ENCODE measurements at places on chromosomes 2 and 18.

- no peak for DNase-seq
Observed at GRCh38 chr18:45687621-45688020, 36.4 kb upstream of the SLC14A1 start.

DNA sequence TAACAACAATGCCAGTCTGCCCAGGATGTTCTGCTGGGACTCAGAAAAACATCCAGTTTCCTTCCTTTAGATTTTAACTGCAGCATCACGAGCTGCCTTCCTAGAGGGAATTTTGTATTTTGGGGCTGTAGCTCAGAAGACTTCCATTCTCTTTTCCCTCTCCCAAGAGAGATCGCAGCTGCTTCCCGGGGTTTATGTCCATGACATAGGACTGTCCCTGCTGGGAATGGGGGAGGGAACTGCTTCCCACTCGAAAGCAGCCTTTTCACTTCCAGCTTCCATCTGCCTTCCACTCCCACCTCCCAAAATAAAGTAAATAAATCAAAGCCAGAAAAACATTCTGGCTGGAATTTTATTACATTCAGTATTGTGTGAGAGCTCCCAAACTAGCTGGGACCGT lies 52.4 kb downstream of the LIMS1 start:
- no peak for DNase-seq

- no peak for DNase-seq
Observed at GRCh38 chr2:233259730-233260129, 8.3 kb downstream of the ATG16L1 start.

DNA sequence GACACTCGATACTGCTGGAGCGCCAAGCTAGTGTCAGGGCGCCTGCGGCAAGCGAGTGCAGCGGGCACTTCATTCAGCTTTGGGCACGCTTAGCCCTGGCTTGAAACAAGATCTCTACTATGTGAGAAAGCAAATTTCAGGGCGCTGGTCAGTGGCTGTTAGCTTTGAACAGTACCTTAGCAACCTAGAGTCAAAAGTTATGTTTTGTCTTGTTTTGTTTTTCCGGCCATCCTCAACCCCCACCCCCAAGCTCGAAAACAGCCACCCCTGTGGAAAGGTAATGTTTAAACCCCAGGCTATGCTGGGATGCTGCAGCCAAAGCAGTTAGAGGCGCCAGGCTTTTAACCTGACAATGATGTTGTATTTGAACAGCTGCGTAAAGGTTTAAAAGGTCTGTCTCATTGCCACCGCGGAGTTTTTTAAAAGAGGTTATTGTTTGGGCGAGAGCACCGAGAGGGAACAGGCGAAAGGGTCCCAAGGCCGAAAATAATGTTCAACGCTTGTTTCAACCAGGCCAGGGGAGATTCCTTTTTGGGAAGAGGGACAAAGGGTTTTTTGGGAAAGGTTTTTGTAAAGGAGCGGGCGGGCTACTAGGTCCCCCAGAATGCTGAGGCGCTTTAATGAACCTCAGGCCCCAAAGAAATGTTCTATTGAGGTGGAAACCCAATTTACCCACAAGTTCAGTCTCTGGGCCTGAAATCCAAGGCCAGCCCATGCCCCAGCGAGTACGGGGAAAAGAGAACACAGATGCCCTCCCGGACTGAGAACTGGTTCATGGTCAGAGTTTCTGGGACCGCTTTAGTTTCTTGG lies 2.3 kb upstream of the HOXD10 start:
- no peak for DNase-seq

- DNase-seq, result no peak
Observed at GRCh38 chr2:170265321-170265720, 87.4 kb downstream of the MYO3B start.

- no peak for DNase-seq
Observed at GRCh38 chr18:50193796-50194630, 934 bp downstream of the MYO5B start.

DNA sequence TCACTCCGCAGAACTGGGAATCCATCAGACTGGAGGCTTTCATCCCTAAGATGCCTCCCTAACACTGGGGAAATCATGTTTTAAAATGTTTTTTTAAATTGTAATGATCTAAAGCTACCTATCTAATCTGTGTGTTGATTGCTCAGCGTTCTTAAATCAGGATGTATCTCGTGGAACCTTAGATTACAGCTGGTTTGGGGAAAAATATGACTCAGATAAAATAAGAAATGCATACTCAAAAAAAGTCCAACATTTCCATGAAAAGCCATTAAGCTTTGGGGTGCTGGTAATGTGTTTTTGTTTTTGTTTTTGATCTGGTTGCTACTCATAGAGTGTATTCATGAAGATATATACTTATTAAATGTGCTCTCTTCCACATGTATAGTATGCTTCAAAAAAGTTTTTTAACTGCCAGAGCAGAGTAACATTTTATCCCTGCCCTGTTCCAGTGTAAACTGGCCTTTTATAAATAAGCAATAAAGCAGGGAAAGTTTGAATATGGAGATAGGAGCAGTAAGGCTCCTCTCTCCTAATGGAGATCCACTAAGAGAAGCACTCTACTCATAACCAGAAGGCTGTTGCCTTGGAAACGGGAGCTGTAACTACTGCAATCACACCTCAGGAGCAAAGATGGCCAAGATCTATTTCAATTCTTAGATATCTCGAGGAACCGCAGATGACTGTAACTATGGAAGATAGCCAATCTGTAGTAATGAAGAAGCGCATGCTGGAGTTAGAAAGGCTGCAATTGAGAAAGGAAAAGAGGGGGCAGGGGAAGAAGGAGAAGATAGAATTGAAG lies 41.6 kb downstream of the ANKRD44 start:
- DNase-seq, result no peak

- DNase-seq, result no peak
Observed at GRCh38 chr18:73101977-73102376, 234.2 kb upstream of the NETO1 start.

- DNase-seq, result no peak
Observed at GRCh38 chr2:113276761-113277425, 1.8 kb downstream of the PAX8 start.

GRCh38 chr18:38654946-38655345 lies 1089.3 kb upstream of the CELF4 start:
- DNase-seq, result no peak

DNA sequence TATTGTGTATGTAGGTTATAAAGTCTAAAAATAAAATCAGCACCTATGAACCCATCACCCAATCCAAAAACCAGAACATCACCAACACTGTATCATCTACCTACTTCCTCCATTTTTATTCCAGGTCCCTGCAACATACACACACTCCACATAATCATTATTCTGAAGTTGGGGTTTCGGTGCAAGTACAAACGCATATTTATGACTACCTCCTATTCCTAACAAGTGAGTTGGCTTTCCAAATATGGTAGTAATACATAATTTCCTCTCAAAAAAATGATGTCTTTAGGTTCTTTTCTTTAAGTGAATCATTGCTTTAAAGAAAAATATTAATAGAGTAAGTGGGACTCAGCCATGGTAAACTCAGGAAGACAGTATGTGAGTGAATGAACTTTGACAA lies 3.3 kb downstream of the ACVR1 start:
- DNase-seq, result no peak

DNA sequence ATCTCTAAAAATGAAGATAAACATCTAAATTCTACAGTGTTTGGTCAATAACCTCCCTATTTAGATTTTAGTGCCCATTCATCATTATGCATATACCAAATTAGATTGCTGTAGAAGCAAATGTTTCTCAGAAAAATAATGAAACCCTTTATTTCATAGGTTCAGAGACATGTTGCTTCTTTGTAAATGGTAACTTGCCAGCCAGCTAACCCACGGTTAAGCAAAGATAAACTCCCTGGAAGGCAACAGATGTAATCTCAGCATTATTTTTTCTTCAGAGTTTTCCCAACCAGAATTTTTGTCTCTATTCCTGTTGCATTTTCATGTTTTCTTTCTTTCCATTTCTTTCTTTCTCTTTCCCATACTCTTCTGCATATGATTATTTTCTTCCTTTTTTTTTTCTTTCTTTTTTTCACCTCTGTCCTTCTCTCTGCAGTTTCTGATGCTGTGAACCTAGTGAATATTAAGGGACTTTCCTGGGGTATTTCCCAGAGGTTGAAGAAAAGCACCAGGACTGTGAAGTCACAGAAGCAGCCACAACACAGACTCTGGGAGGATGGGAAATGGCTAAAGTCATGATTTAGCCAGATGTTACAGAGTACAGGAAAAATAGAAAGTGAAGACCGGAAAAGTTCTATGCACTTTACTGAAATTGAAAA lies 50.0 kb upstream of the DSG1 start:
- DNase-seq, result no peak

DNA sequence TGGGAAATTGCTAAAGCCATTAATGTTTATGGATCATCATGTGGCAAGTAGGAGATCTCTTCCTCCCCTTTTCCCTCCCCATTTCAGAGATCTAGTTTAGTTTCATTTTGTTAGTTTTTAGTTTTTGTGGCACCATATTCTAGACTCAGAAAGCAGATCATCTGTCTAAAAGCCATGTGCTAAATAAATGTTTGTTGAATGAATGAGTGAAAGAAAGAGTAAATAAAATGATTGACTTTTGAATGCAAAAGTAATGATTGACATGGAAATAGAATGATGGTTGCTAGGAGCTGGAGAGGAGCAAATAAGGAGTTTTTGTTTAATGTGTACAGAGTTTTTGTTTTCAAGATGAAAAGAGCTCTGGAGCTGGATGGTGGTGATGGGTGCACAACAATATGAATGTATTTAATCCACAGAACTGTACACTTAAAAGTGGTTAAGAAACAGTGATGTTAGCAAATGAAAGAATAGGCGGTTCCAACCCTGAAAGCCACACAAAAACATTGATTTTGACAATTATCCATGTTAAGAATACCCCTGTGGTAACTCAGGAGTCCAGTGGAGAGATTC lies 23.6 kb downstream of the TMEM178A start:
- DNase-seq, result no peak

DNA sequence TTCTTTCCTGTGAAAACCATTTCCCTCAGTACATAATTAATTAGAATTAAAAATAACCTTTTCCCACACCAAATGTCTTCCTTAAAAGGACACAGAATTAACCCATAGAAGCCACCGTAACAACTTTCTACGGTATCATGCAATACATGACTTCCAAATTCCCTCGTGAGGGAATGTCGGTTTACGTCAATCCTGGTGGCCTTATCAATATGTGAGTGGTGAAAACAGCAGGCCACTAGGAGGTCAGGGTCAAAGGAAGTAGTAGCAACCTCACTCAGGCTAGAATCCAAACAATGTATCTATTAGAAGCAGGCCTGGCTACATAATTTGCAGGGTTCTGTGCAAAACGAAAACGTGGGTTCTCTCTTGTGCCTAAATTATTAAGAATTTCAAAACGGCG lies 112.2 kb downstream of the GAREM1 start:
- no peak for DNase-seq

DNA sequence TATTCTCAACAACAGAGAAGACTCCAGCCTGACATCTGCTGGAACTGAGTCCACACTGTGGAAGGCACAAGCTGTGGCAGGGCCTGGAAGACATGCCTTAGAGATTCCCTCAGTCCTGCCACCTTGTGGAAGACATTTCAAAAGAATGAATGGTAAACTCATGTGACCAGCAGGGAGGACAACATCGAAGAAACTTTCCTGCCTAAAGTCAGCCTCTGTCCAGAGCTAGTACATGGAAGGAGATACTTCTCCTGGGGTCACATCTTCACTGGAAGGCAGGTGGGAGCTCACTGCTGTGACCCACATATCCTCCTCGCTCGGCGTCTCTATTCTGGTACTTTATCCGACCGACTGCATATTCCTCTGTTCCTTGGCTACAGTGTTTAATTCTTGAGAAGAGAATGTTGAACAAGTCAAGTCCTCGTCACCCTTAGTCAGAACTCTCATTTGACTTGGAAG lies 59.5 kb downstream of the PUM2 start:
- DNase-seq, result no peak

DNA sequence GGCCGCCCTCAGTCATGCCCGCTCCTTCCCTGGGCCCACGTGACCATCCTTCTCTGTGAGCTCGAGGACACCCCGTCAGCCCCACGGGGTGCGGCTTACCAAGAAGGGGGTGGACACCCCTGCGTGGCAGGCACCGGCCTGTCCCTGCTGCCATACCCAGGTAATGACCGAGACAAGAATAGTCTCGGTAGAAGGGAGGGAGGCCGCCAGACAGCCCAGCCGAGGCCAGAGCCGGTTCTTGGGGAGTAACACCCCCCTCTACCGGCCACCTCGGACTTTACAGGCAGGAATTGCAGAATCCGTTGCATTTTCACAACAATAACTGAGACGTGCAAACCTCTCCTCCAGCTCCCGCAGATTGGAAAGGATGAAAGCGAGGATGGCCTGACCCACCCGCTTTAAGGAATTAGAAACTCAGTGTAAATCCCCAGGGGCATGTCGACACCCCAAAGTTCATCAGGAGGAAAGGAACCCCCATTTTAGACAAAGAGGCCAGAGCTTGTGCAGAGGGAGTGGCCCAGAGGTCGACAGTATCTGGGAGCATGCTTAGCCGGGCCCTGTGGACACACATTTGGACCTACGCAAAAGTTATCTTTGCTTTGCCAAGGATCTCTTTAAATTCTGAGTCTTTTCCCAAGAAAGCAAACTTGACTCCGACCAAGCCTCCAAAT lies 60.1 kb upstream of the GLI2 start:
- DNase-seq, result peak; percentile 7

DNA sequence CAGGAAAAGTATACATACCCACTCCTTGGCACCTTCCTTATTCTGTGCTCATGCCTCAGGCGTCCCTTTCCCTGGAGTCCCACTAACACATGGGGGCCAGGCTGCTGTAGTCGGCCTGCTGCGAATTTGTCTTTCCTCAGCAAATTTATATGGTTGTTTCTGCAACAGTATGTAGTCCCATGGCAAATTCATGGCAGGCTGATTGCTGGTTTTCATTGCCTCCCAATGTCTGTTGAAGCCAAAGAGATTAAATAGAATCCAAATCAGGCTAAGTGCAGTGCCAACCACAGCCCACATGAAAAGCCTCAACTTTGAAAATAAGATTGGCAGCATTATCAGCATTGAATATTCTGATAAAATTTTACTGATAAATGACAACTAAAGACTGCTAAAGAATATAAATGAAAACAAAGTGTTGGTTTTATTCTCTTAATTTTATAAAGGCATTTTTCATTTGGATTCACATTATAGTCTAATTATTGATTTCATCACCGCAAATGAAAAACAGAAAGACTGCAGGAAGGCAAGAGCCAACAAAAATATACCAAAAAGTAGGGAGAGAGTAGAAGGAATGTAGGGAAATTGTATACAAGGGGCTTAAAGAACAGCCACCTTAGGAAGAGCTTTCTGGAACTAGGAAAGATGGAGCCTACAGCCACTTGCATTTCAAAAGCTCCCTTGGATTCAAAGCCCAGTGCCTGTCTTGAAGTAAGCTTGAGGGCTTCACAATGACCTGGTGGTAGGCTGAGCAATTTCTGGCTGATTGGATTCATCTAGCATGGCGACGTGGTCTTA lies 283.7 kb upstream of the MMADHC start:
- DNase-seq, result no peak

- no peak for DNase-seq
Observed at GRCh38 chr18:11736656-11737055, 47.6 kb downstream of the GNAL start.

- DNase-seq, result no peak
Observed at GRCh38 chr2:23387221-23387550, 2.2 kb downstream of the KLHL29 start.

- no peak for DNase-seq
Observed at GRCh38 chr2:69729781-69730180, 12.2 kb upstream of the ANXA4 start.

All from stimulated activated CD8-positive, alpha-beta memory T cell treated with anti-CD3 and anti-CD28 coated beads, Interleukin-4, amount 100 ng/mL, for 1 hour (primary cell).